ENCODE measurements at places on chromosomes 11 and 22.

- no peak for DNase-seq
These were observed 47.2 kb upstream of the AKIP1 start for GRCh38 chr11:8863838-8864237.

GRCh38 chr11:34859496-34859895 is 56.7 kb downstream of the APIP start:
- no peak for DNase-seq

DNA sequence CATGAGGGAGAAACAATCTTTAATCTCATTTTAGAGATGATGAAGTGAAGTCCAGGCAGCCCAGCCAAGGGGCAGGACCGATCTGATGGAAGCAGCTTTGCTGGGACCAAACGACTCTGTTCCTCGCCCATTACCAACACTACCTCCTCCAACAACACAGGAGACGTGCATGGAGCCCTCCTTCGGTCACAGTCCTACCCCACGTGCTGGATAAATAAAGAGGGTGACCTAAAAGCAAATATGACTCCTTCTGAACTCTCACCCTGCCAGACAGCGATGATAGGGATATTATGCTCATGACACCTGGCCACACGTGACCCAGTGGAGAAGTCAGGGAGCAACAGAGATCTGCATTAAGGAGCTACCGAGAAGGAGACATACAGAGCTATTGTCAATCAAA is 26.0 kb downstream of the SCGB1A1 start:
- no peak for DNase-seq

DNA sequence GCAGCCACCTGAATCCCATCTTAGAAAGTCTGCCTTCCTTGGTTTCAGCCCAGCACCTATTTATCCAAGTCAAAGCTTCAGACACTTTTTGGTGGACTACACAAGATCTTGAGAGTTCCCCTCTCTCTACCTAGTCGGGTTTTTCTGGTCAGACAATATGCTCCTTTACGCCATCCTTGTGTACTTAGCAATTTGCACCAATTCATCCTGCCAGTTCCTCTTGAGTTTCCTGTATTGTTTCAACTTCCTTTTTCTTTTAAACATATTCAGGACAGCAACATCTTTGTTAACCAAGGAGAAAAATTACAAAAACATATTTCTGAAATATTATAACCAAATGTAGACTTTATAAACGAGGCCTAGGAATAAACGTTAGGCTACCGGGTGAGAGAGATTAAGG is 368.2 kb upstream of the CADM1 start:
- DNase-seq = no peak

GRCh38 chr11:10454878-10455631 is at the start of gene AMPD3:
AMPD3 (plus strand) TSS chr11:10455264; CDS start chr11:10461520, 6,256 bp downstream.
- no peak for DNase-seq

DNA sequence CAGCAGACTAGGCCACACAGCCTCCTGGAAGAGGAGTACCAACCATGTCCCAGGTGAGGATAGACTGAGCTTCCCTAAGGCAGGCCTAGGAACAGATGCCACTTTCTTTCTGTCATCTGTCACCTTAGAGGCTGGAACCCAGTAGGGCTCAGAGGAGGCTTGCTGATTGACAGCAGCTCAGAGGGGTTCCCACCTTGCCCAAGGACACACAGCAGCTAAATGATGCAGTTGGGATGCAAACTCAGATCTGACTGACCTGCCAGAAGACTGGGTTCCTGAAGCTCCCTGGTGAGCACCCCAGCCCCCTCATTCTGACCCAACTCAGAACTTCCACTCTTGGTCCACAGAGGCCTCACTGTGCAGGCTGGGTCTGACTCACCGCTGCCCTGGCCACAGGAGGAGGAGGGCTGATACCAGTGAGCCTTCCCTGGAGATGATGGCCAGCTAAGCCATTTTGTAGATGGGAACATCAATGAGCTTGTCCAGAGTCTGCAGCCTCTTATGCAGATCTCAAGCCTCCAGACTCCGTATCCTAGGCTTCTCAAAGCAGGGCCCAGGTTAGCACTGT is 14.0 kb downstream of the CAPN5 start:
- no peak for DNase-seq

GRCh38 chr11:134512571-134513538 is 100.8 kb upstream of the B3GAT1 start:
- no peak for DNase-seq

GRCh38 chr11:44066732-44067141 is 667 bp downstream of the ACCS start:
- peak; percentile 84 for DNase-seq

DNA sequence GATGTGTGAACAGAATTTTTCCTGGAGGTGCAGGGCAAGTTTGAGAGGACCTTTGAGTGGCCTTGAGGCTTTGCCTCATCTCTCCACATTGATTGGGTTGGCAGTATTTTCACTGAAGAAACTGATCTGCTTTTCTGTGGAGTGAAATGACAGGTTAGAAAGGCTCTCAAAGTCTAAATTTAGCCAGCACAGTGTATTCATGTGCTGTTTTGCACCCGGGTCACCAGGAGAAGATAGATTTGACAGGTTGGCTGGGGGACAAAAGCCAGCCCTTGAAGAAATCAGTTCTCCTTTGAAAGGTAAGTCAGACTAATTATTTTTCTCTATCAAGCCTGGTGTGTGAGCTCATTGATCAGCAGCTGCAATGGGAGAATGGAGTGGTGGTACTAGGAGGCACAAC is 152.9 kb downstream of the DBX1 start:
- DNase-seq = no peak

DNA sequence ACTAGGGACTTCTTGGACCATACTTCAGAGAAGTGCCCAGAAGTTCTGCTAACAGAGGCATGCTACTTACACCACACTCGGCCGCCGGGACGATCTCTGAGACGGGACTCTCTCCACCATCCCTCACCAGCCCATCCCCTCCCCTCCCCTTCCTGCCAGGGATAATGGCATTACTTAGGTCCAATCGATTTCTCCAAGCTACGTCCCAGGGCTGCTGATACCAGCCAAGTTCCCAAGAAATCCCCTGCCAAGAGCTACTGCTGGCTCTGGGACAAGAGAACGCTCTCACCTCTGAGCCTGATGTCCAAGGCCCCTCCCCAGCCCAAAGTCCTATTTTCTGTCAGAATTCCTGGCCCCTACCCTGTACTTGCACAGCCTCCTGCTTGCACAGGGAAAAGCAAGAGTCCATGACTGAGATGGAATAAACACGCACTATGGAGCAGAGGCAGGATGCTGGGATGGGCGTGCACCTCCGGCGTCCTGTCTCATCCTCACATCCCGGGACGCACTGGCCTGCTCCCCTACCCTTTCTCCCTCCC is 42.7 kb downstream of the GDPD5 start:
- DNase-seq = no peak

- DNase-seq = peak; percentile 73
These were observed 99.7 kb upstream of the HSD17B12 start for GRCh38 chr11:43580735-43581369.

GRCh38 chr11:112212290-112212689 is 13.9 kb upstream of the PTS start:
- no peak for DNase-seq

- DNase-seq = no peak
These were observed 5.2 kb downstream of the TMEM134 start for GRCh38 chr11:67463680-67464410.

DNA sequence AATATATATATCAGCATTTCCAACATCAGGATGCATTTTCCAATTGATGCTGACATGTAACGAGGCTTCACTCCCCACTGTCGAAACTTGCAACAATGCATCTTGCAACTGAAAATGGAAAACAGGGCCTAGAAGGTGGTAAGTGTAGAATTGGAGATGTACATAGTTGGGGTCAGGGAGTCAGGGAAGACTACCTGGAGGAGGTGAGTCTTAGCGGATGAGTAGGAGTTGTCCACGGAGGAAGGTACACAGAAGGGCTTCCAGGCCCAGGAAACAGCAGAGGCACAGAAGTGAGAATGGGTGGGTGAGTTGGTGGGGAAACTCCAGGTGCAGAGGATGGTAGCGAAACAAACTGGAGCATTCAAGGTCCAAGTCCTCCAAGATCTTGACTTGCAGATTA is 2.0 kb upstream of the GRK2 start:
- no peak for DNase-seq

DNA sequence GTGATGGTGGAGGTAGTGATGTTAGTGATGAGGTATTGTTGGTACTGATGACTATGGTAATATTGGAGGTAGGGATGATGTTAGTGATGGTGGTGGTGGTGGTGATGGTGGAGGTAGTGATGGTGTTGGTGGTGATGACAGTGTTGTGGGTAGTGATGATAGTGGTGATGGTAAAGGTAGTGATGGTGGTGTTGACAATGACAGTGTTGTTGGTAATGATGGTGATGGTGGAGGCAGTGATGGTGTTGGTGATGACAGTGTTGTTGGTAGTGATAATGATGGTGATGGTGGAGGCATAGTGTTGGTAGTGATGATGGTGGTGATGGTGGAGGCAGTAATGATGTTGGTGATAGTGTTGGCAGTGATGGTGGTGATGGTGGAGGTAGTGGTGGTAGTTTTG is 65.1 kb downstream of the MYO7A start:
- DNase-seq = no peak

Data from A673 (cell line).